CD4-positive, CD25-positive, alpha-beta regulatory T cell (primary cell): ENCODE measurements at places on chromosomes 11 and 22. TPM values are rescaled to one million over a fixed set of nuclear protein-coding genes. Genes with fewer than 3 reads are reported as not detected.

KLHL35 gene
- not detected for polyA plus RNA-seq

CD44 gene
- 539 TPM for polyA plus RNA-seq

GRCh38 chr22:28250036-28250695 lies 331.1 kb upstream of the PITPNB start:
- no peak for DNase-seq

MYOD1 gene
- polyA plus RNA-seq: not detected

DNA sequence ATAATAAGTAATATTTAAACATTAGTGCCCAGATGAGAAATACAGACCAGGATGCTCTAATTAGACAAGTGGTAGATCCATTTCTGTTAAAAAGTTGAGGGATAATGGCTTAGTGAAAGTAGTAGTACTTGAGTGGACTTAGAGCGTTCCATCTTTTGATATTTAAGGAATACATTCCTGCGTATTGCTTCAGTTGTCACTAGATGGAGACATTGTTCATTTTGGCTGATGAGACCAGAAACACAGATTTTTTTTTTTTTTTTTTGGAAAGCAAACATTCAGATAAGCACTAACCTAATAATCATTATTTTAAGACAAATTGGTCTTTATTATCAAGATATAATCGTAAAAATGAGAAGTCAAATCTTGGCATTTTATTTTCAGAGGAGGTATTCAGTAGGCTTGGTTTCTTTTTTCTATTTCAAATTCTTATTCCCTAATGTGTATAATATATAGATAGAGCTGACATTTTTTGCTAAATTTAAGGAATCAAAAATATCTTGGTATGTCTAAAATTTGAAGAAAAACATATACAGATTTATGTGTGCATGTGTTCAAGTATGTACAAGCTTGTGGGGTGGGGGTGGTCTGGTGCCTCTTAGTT lies 92.9 kb downstream of the DYNC2H1 start:
- no peak for DNase-seq

- no peak for DNase-seq
Measured at GRCh38 chr11:27886857-27887256, 186.6 kb upstream of the BDNF start.

- peak; percentile 28 for DNase-seq
Measured at GRCh38 chr22:43110444-43110926, at the start of gene BIK. Gene BIK (plus strand): TSS chr22:43110750. CDS start chr22:43124023, 13,273 bp downstream.

C11orf42 gene
- not detected for polyA plus RNA-seq

DNA sequence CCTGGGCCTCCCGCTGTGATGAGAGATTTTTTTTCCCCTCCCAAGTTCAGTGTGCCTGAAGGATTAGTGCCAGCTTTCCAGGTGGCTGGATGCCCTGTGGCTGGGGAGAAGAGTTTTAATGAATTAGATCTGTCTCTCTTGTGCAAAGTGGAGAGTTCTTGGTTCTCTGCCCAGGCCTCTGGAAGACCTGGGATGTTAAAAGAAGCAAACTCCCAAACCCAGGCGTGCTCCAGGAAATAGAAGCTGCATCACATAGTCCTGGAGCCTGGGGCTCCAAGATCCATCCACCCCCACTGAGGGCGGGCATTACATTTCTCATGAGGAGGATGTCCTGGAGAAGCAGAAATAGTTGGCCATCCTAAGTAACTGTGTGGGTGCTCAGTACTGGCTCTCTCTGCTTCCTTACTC lies 30.6 kb downstream of the SDHAF2 start:
- no peak for DNase-seq

DMC1 gene
- not detected for polyA plus RNA-seq

GRCh38 chr11:78857688-78858087 lies 283.0 kb upstream of the NARS2 start:
- DNase-seq: no peak

DNA sequence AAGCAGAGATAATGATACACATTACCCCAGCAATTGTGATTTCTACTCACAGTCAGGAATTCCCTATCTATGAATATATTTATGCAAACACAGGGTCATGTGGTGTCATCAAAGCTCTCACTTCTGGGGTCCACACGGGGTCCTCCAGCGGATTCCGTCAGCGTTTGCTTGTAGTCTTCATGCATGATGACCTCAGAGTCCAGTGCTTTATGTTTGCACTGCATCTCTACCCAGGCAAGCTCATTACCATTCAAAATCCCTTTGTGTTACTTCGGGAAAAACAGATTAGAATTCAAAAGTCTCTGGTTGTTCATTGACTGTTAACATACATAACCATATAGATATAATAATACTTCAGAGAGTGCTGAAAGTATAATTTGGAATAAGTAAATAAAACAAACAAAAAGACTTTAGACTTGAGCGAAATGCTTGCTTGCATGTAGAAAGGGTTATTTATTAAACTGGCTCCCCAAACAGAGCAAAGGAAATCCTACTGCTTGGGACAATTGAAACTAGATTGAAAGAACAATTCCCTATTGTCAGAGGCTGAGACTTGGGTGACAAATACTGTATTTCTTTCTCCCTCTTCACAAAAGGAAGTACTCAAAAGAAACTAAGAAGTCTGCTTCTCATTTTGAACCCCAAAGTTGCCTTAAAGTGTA lies 423.1 kb downstream of the ETS1 start:
- DNase-seq: no peak

GRCh38 chr11:116694815-116695590 lies 77.8 kb downstream of the BUD13 start:
- DNase-seq: no peak

MS4A15 gene
- not detected for polyA plus RNA-seq

- no peak for DNase-seq
Measured at GRCh38 chr22:45670981-45671782, 452 bp upstream of the ATXN10 start.

GRCh38 chr11:18352581-18352980 lies 30.2 kb downstream of the GTF2H1 start:
- no peak for DNase-seq

DNA sequence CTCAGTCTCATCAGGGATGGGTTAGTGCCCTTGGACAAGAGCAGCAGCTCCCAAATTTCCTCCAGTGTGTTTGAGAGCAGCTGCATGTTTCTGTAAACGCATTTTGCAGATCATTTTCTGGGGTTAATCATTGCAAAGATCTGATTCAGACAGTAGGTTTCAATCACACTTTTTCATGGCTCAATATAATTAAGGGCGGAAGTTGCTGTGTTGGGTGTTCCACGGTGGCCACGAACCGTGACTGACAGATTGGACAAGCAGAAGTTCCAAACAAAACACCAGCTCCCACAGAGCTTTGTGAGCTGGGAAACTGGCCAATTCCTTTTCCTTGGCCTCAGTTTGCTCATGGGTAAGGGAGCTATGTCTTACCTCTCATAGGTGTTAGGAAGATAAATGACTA lies 8.4 kb upstream of the RASSF10 start:
- no peak for DNase-seq

GRCh38 chr11:120021391-120021953 lies 116.4 kb downstream of the TRIM29 start:
- DNase-seq: no peak

DNA sequence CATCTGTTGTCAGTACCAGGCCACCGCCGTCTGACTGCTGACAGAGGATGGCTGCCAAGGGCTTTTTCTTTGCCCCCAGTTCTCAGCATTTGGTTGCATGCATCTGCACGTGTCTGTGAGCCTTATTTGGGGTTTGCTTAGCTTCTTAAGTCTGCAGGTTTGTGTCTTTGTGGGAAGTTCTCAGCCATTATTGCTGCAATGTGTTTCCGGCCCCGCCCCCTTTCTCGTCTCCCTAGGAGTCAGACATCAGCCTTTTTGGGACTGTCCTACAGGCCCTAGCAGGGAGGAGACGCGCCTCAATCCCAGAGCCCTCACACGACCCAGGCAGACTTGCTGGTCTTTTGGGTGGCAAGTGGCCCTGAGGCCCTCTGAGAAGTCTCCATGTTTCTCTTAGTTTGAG lies 8.0 kb downstream of the MOB2 start:
- DNase-seq: no peak

DNA sequence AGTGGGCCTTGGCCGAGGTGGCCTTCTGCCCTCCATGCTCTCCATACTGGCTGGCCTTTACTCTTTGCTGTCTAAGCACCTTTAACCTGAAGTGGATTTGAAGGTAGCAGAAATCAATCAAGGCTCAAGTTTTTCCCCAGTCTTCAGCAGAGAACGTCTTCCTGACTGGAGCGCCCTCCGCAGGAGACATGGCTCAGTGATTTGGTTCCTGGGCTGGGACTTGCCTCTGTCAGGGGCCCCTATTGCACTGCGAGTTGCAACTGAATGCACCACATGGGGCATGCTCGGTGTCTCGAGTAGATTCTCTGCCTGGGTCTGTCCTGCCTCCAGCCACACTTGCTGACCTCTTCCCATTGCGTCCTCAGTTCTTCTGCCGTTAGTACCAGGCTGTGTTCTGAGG lies 79.6 kb downstream of the BMAL1 start:
- no peak for DNase-seq

GRCh38 chr11:9569588-9570164 lies 3.8 kb upstream of the WEE1 start:
- no peak for DNase-seq

SCN3B gene
- not detected for polyA plus RNA-seq

DCDC1 gene
- polyA plus RNA-seq: not detected

GRCh38 chr11:94781837-94782236 lies 13.7 kb downstream of the AMOTL1 start:
- no peak for DNase-seq

SAA1 gene
- not detected for polyA plus RNA-seq

DNA sequence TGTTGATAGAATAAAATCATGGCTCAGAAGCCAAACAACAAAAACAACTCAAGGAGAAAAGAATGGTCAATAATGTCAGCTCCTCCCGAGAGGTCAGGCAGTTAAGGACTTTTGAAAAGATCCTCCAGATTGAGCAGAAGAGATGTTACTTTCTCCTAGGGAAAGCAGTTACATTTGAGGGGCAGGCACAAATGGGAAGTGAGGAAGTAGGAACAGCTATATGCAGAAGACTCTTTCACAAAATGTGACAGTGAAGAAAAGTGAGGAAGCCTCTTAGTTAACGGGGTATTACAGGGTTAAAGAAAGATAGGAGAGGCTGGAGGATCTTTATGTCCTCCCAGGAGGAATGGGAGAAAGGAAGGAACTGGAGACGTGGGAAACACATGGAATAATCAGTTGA lies 3.4 kb downstream of the DCHS1 start:
- no peak for DNase-seq

DNA sequence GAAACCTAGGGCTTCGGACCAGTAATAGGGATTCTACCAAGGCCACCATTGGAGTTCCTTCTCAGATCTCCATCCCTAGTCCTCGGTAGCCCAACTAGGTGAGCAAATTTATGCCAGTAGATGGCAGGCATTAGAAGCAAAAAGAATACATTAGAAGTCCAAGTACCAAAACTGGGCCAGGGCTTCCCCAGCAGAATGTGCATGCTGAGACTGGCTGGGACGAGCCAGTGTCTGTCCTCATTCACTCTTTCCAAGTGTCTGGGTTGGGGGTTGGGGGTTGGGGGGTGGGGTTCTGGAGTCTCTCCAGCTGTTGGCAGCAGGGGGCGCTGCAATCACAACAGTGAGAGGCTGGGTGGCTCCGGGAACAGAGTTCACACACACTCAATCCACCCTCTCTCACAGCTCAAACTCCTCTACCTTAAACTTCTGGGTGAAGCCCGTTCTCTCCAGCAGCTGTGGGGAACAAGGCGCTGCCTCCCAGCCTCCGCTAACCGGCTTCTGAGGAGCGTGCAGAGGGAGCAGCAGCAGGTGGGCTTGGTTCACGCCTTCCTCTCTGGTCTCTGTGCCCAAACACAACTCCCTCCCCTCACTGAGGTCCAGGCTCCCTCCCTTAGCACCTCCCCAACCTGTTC lies 57.5 kb downstream of the BTG4 start:
- DNase-seq: no peak

C11orf65 gene
- 1.4 TPM for polyA plus RNA-seq

GRCh38 chr11:107439586-107440167 lies 17.9 kb downstream of the CWF19L2 start:
- DNase-seq: no peak

GRCh38 chr22:27850000-27850521 lies 48.5 kb upstream of the MN1 start:
- DNase-seq: no peak

DNA sequence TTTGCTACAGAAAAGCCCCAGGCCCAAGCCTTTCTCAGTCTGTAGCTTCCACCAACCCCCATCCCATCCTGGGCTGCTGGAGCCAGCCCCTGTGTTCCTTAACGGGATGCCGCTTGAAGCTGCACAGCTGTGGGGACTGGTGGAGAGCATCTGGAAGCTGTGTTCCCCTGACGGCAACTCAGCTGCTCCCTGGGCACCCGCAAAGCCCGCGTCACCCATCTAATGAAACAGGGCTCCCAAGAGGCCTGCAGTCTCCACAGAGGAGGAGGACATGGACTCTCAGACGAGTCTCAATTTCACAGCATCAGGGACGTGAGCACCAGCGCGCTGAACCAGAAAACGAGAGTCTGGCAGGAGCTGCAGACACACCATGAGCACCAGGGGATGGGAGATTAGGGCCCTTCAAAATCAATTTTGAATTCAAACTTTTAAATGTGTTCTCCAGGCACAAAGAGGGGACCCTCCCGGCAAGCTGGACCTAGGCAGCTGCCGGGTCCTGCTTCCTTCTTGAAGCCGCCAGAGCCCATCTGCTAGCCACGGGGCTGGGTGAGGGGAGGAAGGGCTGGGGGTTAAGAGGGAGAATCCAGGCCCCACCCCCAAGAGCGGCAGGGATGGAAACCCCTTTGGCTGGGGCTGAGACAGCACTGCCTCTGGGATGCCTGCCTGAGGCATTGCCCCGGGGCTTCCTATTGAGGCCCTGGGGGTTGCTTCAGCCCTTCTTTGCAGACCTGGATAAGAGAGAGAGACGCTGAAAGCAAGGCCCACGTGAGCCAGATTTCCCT lies 21.0 kb downstream of the LMO1 start:
- DNase-seq: no peak

OR5P2 gene
- not detected for polyA plus RNA-seq

GRCh38 chr11:107669893-107670601 lies 41.8 kb downstream of the SLN start:
- DNase-seq: no peak

TMEM132A gene
- polyA plus RNA-seq: not detected

UCP3 gene
- 0.16 TPM for polyA plus RNA-seq

C1QTNF4 gene
- not detected for polyA plus RNA-seq

CNTN5 gene
- not detected for polyA plus RNA-seq

SCARF2 gene
- polyA plus RNA-seq: 1.5 TPM
